ENCODE measurements at places on chromosomes 16 and 17.

GRCh38 chr16:65843941-65844340 is 522.5 kb upstream of the CDH5 start:
- DNase-seq, result no peak

DNA sequence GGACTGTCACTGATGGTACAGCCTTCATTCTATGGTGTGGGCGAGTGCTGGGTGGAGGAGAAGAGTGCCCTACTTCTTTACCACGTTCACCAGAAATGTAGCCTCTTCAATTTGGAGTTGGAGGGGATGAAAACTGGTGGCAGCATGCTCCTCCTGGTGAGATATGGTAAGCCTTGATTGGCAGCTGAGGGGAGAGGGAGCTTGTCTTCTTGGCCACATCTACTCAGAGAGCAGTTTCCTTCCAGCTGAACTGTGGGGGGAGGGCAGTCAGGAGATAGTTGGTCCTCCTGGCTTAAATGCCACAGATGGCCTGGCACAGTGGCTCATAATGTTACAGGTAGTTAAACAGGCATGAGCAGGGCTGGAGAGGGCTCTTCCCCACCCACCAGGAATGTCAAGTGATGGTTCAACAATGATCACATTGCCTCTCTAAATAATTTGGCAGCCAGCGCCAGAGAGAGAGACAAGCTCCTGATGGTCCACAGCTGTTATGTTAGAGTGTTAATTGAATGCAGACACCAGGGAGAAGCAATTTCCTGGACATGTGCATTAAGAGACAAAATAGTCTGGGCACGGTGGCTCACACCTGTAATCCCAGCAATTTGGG is 9.0 kb upstream of the MAPK3 start:
- DNase-seq, result no peak

DNA sequence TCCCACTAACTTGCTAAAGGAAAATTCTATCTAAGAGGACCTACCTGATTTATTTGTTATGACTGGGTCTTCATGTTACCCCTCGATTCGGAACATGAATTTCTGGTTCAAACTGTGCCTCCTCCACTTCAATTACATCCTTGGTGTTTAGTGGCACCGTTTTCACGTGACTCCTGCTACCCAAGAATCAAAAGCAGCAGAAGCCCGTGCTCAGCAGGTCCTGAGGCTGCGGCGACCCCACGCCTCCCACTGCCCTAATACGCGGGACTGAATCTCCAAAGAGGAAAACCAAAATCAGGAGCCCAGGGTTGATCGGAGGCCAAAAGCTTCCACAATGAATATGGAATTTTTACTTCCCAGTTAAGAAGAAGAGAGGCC is 94.0 kb upstream of the METRNL start:
- no peak for DNase-seq

DNA sequence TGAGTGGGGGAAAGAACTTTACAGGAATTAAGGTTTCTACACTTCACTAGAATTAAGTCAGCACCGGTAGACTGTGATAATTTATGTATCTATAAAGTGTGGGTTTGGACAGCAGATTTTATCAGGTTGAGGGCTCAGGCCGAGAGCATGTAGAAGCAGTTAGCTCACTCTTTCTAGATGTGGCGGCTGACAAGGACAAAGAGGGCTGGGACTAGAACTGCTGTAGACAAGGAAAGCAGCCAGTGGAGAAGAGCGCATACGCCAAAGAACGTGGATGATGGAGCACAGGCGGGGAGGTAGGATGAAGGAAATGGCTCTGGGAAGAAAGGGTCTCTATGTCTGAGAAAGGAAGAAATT is 504 bp upstream of the GOSR1 start:
- peak; percentile 51 for DNase-seq

DNA sequence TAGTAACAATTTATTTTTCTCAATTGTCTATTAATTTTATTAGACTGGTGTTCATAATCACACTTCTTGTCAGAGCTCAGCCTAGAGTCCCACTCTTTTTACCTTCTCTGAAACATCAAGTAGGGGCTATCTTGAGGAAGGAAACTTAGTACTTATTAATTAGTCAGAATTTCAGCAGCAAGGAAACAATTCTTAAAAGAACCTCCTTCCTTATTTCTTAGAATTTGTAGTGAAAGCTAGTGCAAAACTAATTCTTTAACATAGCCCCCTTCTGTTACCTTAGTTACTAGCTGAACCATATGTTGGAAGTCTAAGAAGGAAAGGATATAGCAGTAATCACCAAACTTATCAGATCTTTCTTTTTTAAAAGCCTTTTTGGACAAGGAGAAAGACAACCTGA is 35.2 kb downstream of the MAP2K4 start:
- no peak for DNase-seq

DNA sequence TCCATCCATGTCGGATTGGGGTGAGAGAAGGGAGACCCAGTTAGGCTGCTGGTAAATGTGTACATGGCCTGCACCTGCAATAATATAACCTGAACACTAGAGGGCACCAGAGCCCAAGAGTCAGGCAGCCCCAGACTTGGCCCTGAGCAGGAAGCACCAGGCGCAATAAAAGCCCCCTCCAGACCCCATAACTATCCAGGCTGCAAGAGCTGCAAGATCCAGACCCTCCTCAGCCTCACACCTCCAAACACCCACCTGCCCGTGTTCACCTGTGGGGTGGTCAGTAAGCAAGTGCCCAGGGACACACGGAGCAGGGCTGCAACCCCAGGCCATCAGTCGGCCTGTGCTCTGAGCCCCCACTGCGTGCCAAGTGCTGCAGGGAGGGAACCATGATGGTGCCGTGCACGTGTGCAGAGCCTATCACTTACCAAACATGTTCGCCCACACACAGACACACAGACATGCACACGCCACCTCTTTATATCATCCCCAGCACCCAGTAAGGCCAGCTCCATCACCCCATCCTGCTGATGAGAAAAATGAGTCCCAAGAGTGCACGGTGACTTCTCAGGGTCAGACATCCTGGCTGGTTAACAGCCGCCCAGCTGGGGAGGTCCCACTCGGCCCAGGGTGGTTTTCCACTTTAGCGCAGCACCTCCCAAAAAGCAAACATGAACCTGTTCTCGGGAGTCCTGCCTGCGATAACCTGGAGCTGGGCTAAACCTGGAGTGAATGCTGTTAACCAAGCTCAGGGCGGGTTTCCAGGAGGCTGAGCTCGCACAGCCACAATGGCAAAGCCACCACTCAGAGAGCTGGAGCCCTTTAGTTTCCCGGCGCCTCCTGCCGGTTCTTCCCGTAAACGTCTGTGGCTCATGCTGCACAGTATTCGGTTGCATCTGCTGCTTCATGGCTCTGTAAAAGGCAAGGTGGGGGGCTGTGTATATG is 439.8 kb downstream of the SOX9 start:
- DNase-seq, result no peak

GRCh38 chr17:36879624-36880131 is 57.6 kb upstream of the LHX1 start:
- no peak for DNase-seq

DNA sequence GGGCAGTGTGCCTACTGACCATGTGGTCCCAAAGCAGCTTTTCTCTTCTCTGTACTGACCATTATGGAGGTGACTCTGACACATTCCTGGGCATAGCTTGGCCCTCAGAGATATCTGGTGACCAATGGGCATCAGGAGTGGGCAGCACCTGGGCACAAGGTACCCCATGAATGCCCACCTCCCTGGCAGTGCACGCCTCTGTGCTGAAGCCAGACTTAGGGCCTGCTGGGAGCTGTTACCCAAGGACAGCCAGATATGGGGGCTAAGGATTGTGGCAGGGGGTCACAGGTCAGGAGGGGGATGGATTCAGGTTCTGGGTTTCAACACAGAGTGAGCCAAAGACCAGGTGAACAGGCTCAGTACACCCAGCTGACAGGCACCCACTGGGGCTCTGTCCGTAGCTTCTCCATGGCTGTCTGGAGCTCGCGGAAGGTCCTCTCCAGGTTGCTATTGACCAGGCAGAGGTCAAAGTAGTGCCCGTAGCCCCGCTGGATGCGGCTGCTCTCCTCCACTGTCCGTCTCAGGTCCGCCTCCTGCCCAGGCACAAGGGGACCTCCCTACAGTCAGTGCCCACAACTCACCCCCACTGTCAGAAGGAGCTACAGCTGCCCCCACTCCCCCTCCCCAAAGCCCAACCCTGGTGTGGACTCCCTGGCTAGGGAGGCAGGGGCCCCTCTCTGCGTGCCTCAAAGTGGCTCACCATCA is 29.7 kb downstream of the MPP2 start:
- DNase-seq, result no peak

DNA sequence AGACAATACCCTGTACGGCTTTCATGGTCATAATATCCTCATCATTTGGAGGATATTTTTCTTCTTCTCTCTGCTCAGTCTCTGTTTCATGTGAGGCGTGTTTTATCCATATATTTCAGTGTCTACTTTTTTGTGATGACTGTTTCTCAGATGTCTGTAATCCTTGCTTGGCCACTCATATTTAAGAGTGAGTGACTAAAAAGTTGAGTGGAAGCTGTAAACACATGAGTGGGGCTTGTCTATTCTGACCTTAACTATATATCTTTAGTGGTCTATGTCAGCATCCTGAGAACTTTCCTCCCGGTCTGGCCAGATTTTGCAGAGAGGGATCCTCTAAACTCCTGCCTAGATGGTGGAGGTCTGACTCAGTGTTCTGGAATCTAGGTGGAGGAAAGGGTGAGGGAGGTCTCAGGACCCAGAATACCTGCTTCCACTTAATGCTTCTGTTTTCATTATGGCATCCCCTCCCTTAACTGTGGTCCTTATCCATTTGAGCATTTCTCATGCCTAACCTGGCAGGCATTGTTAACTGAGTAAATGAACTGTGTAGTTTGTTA is 6.0 kb downstream of the DDX19B start:
- DNase-seq, result no peak

All from H1 (cell line).